ENCODE measurements at places on chromosomes 7 and 10. TPM values are rescaled to one million over a fixed set of nuclear protein-coding genes. Genes with fewer than 3 reads are reported as not detected.

The MACC1 gene
- 0.10 TPM for total RNA-seq

The PIP gene
- total RNA-seq: not detected

DNA sequence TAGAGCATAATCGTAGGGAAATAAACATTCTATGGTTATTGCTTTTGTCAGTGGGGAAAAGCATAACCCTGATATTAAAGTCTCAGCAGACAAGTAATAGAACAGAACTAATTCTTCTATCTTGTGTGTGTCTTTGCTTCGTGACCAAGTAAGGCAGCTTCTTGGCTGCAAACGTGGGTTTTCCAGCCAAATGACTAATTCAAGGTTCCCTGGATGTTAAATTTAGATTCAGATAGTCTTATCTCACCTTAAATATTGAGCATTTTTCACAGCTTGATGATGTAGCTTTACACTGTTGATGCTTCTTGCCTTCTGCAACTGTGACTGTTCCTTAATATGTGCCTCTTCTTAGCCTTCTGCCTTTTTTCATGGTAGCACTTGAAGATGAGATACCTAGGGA is 113.0 kb downstream of the EXOC4 start:
- DNase-seq: no peak

- no peak for DNase-seq
These were observed 85.4 kb upstream of the AFAP1L2 start for GRCh38 chr10:114489521-114490310.

- DNase-seq: no peak
These were observed 48.9 kb upstream of the PFKFB3 start for GRCh38 chr10:6153845-6154244.

Data from activated CD4-positive, alpha-beta memory T cell treated with anti-CD3 and anti-CD28 coated beads for 36 hours (primary cell).